GM03348 (cell line): ENCODE measurements at places on chromosomes 4 and X.

DNA sequence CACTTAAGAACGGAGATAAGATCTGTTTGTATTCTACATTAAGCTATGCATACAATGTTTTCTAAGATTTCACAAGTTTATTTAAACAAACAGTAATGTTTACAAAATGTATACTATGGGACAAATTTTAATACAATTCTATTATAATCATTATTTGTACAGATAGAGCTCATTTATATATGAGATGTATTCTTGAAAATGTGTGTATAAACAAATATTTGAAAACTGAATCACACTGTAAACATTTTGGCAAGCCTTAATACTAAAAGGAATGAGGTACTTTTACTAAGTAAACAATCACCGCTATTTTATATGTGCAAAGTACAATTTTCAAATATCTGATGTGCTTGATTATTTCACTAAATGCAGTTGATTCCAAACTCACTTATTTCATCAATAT is 119.2 kb upstream of the MAB21L2 start:
- no peak for DNase-seq

- DNase-seq = no peak
Observed at GRCh38 chr4:139839403-139840031, 173.9 kb downstream of the MGST2 start.

- peak; percentile 55 for DNase-seq
Observed at GRCh38 chr4:139416073-139416673, 37.7 kb upstream of the RAB33B start.

- DNase-seq = no peak
Observed at GRCh38 chr4:95272797-95273196, 276.0 kb downstream of the UNC5C start.

DNA sequence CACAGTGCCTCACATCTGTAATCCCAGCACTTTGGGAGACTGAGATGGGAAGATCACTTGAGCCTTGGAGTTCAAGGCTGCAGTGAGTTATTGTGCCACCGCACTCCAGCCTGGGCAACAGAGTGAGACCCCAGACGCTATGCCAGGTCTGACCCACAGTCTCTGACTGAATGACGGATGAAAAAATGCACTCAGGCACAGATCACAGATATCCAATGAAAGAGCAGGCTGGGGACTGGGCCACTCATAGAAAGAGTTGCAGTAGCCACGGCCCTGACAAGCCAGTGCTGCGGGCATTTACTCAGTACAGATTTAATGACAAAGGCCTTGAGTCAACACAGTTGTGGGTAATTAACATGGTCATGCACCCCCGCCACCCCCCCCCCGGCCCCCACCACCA is 22.7 kb downstream of the NUDT6 start:
- no peak for DNase-seq

GRCh38 chrX:69051901-69052300 is 113.4 kb downstream of the PJA1 start:
- DNase-seq = no peak

DNA sequence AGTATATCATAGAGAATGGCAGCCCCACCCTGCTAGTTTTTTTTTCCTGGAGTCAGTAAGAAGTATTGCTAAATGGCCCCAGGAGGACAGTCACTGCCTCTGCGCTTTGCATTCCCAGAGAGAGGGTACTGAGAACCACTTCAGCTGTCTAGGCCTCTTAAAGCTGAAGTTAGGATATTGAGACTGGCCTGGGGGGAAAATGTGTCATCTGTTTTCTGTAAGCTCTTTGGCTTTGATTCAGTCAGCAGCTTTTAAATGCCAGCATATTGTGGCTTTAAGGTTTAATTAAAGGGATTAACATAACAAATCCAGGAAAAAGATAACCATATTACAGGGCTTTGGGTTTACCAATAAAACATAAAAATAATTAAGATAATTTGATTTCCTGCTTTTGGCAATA is 852.0 kb downstream of the PCDH18 start:
- DNase-seq = no peak

DNA sequence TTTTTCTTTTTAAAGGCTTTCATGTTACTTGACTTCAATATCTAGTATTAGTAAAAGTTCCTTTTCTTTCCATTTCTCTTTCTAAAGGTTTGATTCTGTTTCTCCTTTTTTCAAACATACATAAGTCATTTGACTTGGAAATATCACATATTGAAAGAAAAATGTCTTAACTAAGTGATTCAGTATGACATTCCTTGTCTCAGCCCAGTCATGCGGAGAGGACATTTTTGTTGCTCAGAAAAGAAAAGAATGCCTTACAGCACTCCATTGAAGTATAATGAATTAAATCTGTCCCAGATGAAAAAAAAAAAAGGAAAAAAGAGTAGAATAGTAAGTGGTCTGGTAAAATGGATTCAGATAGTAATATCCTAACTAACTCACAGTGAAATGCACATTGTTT is 466.1 kb downstream of the ADGRL3 start:
- DNase-seq = no peak

- no peak for DNase-seq
Observed at GRCh38 chr4:134276476-134276875, 74.9 kb upstream of the PABPC4L start.

GRCh38 chr4:88879991-88880390 is 177.0 kb downstream of the FAM13A start:
- DNase-seq = no peak

DNA sequence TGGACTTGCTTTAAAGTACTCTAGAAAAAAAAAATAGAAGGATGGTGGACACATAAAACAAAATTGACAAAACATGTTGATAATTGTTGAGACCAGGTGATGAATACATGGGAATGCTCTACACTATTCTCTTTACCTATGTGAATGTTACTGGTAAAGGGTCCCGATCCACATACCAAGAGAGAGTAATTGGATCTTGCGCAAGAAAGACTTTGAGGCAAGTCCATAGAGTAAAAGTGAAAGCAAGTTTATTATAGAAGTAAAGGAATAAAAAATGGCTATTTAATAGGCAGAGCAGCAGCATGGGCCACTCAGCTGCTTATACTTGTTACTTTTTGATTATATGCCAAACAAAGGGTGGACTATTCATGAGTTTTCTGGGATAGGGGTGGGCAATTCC is 34.0 kb upstream of the PRR32 start:
- DNase-seq = no peak

DNA sequence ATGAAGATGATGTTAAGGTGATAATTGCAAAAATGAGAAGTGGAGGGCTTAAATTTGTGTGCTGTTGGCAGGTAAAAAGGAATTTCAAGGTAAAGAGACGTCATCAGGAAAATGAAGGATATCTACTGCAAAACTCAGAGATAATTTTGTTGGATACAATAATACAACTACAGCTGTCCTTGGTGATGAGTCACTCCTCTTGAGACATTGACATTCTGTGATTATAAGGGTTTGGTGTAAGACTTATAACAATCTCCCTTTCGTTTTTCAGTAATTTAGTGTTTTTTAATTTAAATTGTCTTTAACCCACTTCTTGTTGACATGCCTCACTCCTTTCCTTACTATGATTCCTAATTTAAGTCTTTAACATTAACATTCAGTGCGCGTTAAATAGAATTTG is 1074.1 kb upstream of the SLIT2 start:
- DNase-seq = no peak

DNA sequence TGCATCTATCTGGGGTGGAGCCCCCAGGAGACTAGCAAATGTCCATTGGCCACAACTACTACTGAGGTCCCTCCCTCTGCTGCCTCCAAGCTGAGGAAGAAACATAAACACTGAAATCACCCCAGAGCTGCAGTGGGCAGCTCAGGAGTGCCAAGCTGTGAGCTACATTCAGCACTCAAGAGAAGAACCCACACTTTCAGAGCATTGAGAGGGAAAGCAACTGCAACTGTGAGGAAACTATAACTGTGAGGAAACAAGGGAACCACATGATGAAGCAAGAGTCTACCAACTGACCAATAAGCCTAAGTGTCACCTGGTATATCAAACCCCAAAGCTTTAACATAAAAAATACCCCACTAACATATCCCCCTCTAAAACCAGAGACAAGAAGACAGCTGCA is 373.5 kb upstream of the TACR3 start:
- no peak for DNase-seq

- DNase-seq = no peak
Observed at GRCh38 chrX:39692796-39693195, 405.0 kb downstream of the BCOR start.

GRCh38 chr4:103303011-103303410 is 104.9 kb upstream of the CENPE start:
- DNase-seq = no peak

GRCh38 chr4:183260491-183261151 is 59.5 kb downstream of the CLDN22 start:
- DNase-seq = no peak

DNA sequence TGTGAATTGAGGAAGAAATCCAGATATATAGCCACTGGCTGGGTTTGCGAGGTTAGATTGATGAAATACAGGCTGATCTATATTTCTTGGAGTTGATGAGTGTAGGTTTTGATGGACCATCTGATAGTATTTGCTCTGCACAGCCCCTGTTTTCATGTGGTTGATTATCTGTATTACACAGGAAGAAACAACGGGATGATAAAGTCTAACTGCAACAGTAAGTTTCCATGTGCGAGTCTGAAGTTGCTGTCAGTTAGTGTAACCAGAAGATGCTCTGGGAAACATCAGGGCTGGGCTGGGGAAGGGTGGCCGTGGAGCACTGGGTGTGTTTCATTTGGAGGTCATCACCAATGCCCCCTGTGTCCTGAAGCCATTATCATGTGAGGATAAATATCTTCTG is 148.4 kb upstream of the SFRP2 start:
- no peak for DNase-seq
